ENCODE measurements at places on chromosomes 12 and 14.

GRCh38 chr12:111386885-111387284, 18.0 kb upstream of the PHETA1 start:
- DNase-seq = no peak

DNA sequence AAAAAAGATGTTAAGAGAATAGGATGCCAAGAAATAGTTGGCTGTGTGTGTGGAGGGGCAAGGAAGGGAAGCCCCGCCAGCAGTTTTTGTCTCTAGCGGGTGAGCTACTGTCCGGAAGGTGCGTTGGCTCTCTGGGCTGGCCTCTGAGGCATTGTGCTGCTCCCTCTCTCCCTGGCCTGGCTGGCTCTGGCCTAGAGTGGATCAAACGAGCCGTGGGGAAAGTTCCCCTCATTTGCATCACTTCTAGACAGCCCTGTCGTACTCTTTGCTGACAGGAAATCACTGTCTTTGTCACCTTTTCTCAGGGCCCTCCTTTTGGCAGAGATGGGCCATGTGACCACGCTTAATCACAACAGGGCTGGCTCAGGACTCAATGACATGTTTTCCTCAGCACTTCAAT, 236.1 kb upstream of the NPAS3 start:
- no peak for DNase-seq

DNA sequence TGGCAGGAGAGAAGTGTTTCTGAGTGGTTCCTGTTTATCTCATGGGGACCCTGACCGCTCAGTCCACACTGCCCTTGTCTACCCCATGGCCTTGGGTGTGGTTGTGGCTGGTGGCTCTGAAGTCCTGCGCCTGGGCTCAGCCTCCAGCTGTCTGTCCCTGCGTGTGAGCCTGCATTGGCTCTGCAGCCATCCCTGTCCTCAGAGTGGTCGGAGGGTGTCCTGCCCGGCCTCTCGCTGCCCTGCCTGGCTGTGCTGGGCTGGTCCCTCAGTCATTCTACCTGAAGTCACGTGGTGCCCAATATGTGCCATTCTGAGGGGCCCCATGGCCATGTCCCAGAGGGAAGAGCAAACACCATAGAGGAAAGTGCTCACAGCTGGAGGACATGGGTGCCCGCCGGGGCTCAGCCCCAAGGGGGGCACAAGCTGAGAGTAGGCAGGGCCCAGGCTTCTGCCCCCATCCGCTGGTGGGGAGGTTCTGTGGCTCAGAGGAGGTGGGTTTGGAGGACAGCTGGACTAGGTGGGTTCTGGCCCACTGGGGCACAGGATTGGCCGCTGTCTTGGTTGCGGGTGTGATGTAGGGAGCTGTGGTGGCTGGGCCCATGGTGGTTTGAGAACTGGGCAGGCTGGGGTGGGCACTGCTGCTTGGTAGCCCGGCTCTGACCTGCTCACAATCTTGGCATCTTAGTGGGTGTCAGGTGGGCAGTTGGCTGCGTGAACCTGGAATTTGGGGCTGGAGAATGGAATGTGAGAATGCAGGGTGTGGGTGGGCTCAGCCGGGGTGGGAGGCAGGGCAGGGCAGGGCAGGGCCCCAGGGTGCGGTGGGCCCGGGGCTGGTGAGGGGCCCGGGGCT, 11.6 kb downstream of the TEDC1 start:
- DNase-seq = no peak

GRCh38 chr12:121202407-121203355, 7.2 kb upstream of the P2RX4 start:
- no peak for DNase-seq

GRCh38 chr12:108247130-108247529, 92.0 kb downstream of the CMKLR1 start:
- DNase-seq = no peak

GRCh38 chr12:57476162-57476992, 3.3 kb downstream of the ARHGAP9 start:
- no peak for DNase-seq

DNA sequence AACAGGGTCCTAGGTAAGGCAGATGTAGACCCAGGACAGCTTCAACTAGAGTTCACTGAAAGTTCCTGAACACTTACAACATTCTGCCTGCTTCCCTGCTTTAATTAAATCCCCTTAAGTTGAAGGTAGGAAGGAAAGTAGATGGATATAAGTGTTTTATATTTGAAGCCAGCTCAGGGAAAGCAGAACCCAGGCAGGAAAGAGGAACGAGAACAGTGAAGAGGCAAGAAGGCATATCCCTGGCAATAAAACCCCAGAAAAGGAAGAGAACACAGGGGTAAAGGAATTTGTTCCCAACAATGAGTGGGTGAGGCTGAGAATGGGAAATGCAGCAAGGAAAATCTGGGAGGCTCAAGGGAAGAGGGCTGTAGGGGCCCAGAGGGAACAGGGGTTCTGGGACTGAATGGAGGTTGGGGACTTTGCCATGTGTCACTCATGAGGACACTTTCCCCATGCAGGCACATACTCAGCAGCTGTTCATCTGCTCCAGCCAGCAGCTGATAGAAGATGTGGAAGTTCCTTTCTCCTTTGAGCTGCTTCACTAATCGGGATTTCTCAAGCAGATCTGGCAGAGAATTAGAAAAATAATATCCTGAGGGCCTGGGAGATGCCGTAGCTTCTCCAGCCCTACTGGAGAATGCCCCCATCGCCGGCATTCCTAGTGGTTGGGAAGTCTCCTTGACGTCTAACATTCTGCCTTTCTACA, 3.7 kb downstream of the MYO1A start:
- no peak for DNase-seq

- DNase-seq = no peak
Measured at GRCh38 chr12:112868459-112869041, 38.2 kb upstream of the OAS1 start.

DNA sequence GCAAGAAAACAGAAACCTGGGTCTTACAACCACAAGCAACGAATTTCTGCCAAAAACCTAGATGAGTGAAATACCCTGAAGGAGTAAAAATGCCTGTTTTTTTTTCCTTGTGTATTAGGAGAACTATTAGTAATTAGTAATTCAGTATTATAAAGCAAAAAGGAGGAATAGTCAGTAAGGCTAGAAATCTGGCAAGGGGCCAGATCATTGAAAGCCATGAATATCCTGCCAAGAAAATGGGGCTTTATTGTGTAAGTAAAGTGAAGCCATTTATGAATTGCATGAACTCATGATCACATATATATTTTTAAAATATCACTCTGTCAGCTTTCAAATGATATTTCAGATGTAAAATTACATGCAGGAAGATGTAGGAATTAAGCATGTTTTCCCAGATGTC, 57.9 kb downstream of the TXNDC16 start:
- DNase-seq = no peak

GRCh38 chr14:77240336-77240915, 30.6 kb downstream of the NGB start:
- DNase-seq = no peak

DNA sequence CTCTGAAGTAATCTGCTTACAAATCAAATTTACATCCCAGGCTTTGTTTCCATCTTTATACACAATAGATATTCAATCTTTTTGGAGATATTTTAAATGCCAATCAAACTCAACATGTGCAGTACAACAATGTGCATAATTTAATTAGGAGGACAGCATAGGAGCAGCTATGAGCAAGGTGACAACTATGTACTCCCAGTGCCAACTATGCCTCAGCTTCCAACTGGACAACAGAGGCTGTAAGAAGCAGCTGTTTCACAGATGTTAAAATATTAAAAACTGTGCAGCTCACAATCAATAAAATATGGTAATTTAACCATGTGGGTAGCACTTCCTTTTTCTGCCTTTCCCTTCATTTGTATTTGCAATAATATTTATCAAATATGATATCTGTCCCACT, 99.9 kb downstream of the ST8SIA1 start:
- no peak for DNase-seq

- DNase-seq = no peak
Measured at GRCh38 chr12:131008913-131009270, 55.2 kb downstream of the ADGRD1 start.

GRCh38 chr12:8947737-8948136, 1.7 kb downstream of the M6PR start:
- DNase-seq = no peak

DNA sequence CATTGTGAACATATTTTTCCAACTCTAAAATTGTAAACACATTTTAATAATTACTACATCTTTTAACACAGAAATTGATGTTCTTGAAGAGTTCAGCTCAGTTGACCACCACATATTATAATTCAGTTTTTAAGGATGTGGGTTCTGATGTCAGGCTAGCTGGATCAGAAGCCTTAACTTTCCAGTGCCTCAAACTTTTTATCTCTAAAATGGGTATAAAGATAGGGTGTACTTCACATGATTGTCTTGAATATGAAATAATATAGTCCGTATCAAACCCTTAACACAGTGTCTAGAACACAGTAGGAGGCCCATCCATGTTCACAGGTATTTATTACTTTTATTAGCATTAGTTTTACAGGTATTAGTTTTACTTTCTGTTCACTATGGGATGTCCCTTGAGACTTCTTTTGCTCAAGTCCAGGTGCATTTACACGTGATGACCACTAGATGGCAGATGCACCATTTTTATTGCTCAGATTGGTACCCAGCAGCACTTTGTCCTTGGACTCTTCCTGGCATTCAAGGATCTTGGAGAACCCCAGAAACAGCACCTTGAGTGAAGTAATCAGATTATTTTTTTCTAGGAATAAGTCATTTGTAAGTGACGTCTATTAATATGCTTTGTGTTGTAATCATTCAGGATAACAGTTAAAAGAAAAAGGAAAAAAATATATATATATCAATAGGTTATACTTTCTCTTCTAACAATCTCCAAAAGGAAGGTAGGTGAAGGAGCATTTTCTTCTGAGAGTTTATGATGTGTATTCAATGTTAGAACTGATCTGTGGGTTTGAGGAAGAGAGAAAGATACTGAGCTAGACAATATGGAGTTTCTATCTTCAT, 580.2 kb downstream of the ETNK1 start:
- peak; percentile 34 for DNase-seq

DNA sequence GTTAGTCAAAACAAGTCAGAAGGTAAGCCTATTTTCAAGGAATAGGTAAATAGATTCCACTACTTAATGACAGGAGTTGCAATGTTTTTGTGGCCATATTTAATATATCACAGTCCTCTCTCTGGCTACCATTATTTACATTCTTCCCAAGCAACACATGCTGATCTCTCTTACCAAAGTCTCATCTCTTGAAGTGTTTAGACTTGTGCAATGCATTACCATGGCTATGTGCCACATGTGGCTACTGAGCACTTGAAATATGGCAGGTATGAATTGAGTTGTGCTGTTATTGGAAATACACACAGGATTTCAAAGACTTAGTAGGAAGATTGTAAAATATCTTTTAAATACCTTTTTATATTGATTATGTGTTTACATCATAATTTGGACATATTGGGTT, 262.4 kb upstream of the PDE3A start:
- no peak for DNase-seq

GRCh38 chr12:78963439-78964227, 99.1 kb downstream of the SYT1 start:
- no peak for DNase-seq

- no peak for DNase-seq
Measured at GRCh38 chr12:77189458-77189857, 124.1 kb upstream of the E2F7 start.

- DNase-seq = no peak
Measured at GRCh38 chr12:100974747-100975146, 180.2 kb downstream of the ANO4 start.

- DNase-seq = no peak
Measured at GRCh38 chr14:65866448-65866847, 453.9 kb downstream of the FUT8 start.

GRCh38 chr14:58703161-58703506, 65.4 kb downstream of the DACT1 start:
- DNase-seq = no peak

DNA sequence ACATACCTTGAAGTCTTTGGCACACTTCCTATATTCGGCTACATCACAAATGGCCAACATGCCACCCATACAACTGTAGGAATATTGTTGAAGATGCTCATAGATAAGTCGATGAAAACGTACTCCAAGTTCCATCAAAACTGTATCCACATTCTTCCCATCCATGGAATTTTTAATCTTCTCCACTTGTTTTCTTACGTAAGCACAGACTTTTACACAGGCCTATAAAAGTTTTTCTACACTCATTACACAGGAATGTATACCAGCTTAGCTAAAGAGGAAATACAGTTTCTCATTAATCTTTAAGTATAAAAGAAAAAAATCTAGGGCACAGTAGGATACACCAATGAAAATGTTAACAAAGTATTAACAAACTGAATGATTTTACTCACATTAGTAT, 59.1 kb downstream of the EXOC5 start:
- DNase-seq = no peak

- peak; percentile 41 for DNase-seq
Measured at GRCh38 chr12:91704446-91704845, 441.2 kb downstream of the BTG1 start.

GRCh38 chr12:15192720-15193119, 28.5 kb downstream of the RERG start:
- no peak for DNase-seq
